ENCODE measurements at places on chromosomes 1 and 21.

DNA sequence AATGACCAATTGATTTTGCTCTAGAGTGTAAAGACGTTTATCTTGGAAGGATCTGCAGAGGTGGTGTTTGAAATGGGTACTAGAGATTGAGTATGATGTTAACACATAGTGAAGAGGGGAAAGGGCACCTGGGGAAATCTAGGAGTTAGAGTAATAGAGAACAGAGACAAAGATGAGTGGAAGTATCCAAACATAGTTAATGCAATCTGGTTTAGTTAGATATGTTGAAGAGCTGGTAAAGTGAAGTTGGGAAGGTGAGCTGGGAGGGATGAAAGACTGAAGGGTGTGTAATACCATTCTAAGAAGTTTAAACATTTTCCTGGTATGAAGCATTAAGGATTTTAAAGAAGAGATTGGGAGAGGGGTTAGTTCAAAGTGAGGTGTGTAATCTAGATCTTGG, 11.0 kb downstream of the XPR1 start:
- DNase-seq: no peak

- DNase-seq: no peak
These were observed 223.5 kb downstream of the HMCN1 start for GRCh38 chr1:185957441-185958363.

GRCh38 chr1:188343914-188344313, 1515.2 kb downstream of the PLA2G4A start:
- no peak for DNase-seq

GRCh38 chr21:35810431-35810970, 249.8 kb downstream of the SETD4 start:
- no peak for DNase-seq

Measured in foreskin fibroblast (primary cell).